Stomach (tissue), 19 donors: ENCODE measurements at places on chromosomes 16 and 17. TPM values are rescaled to one million over a fixed set of nuclear protein-coding genes. Genes with fewer than 3 reads are reported as not detected.

DNA sequence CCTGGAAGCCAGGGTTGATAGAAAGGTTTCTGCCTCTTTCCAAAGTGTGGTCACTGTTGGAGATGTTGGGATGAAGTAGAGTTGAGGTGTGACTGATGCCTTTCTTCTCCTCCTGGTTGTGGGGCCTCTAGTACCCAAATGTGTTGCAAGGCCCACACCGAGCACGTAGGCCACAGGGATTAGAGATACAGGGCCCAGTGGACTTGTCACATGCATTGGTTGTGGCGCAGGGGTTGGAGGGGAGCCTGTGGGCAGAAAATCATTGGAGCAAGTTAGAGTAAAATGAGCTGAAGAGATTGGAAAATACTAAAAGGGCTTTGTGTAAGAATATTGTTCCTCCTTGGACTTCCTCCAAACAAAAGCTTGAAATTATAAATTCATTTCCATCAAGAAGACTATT lies 4.6 kb downstream of the KRT33A start:
- H3K27ac ChIP-seq: no peak overlapping the region
- H3K4me3 ChIP-seq: no peak overlapping the region
- no peaks in the 10 kb centered on the region for H3K36me3 ChIP-seq
- no peaks in the 10 kb centered on the region for H3K27me3 ChIP-seq

PSMD12 gene
- total RNA-seq: 17.9 TPM

DNA sequence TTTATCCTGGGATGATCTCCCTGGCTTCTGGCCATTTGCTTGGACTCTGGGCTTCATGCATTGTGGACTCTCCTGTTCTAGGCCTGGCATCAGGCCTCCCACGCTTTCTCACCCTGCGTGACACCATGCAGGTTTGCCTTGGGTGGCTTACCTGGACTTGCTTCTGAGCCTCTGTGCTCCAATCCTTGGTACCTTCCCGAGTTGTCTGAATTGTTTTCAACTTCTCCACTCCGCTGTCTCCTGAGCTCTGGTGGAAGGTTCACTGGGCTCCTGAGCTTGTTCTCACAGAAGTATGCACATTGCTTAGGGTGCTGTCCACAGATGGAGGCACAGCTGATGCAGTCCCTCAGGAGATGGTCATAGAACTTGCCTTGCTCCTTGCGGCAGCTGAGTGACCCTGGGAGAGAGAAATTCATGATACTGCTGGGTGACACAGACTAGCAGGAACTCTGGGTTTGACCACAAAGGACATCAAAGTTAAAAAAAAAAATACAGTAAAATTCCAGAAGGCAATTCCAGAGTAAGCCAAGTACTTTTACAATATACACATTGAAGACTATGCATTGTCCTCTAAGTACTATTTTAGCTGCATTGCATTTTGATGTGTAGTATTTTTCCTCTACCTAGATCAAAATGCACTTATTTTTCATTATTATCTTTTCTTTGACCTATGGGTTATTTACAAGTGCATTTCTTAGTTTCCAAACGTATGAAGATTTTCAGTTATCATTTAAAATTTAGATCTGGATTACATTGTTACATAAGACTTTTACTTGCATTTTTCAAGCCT lies 23.1 kb downstream of the TNFRSF13B start:
- no peak overlapping the region for H3K4me3 ChIP-seq
- H3K36me3 ChIP-seq: no peaks in the 10 kb centered on the region
- H3K4me1 ChIP-seq: no peaks in the 10 kb centered on the region

MT1E gene
- total RNA-seq: 292 TPM

- H3K4me3 ChIP-seq: peak overlapping the region; percentile 96
- H3K36me3 ChIP-seq: peaks cover 27% of the 10 kb centered on the region
- peaks cover 19% of the 10 kb centered on the region for H3K4me1 ChIP-seq
- DNase-seq: peak; percentile 61
- H3K27me3 ChIP-seq: no peaks in the 10 kb centered on the region
These were observed 855 bp downstream of the TUFM start for GRCh38 chr16:28845293-28845692.

DNA sequence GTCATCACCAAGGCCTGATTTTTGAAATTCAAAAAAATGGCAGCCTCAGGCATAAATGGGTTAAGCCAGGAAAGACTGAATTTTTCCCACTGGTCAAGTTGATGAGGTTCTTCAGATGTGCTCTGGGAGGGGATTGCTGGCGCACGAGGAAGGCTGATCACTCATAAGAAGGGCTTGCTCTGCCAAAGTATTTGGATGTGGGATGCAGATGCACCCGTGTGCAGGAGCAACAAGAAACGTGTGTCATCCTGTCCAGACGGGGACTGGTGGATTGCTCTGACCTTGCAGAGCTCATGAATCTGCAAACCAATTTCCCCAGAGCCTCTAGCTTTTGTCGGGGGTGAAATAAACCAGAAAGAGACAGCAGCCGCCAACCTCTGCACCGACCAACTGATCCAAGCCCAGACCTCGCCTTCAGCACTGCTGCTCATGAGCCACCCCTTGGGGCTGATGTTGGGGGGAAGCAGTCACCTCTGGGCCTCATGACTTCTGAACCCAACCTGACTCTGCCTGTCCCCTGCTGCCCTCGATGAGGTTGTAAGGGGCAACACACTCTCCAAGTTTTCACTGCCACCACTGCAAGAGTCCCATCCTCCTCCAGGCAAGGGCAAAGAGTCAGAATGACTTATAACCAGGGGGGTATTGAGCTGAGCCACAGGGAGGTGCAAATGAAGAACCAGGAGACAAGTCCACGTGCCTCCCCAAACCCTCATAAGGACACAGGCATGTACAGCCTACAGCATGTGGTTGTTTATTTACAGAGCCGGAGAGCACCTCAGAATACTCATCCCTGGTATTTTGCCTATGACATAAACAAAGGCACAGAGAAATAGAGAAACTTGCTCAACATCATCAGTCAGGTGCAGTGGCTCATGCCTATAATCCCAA lies 452.0 kb downstream of the SOX9 start:
- H3K4me1 ChIP-seq: peaks cover 11% of the 10 kb centered on the region
- no peaks in the 10 kb centered on the region for H3K27me3 ChIP-seq
- no peak for DNase-seq
- no peaks in the 10 kb centered on the region for H3K36me3 ChIP-seq
- H3K4me3 ChIP-seq: no peak overlapping the region

TRPV3 gene
- total RNA-seq: under 0.01 TPM

- no peaks in the 10 kb centered on the region for H3K27me3 ChIP-seq
- no peaks in the 10 kb centered on the region for H3K4me1 ChIP-seq
- H3K27ac ChIP-seq: no peak overlapping the region
- DNase-seq: no peak
These were observed 1.4 kb downstream of the KRTAP2-4 start for GRCh38 chr17:41064301-41064700.

DNA sequence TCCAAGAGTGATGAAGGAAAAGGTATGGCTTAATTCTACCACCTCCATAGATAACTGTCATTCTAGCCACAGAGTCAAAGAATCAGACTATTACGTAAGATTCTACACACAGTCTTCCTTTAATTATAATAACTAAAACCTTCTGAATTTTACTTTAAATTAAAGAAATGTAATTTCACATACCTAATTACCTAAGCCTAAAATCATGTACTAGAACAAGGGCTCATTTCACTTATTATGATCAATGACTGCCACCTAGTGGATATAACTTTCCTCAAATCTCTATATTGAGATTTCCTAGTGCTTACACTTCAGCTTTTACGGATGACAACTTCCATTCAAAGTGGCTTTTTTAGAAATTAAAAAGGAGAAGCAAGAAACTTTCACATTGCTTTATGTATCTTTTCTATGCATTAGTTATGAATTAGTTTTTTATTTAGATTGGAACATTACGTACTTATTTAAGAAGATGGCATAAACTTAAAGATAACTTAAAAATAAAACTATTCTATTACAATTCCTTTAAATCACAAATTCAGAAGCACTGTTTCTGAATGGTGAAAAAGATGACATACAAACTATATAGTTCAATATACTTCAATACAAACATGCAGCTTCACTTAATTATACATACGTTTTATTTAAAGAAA lies 18.2 kb upstream of the ABCA10 start:
- peaks cover 19% of the 10 kb centered on the region for H3K36me3 ChIP-seq
- H3K27ac ChIP-seq: no peak overlapping the region
- H3K4me1 ChIP-seq: peaks cover 15% of the 10 kb centered on the region
- H3K27me3 ChIP-seq: no peaks in the 10 kb centered on the region
- H3K4me3 ChIP-seq: no peak overlapping the region

GRCh38 chr17:17231621-17232302 lies 5.2 kb downstream of the FLCN start:
- peaks cover 62% of the 10 kb centered on the region for H3K36me3 ChIP-seq
- H3K4me3 ChIP-seq: no peak overlapping the region
- DNase-seq: no peak
- no peak overlapping the region for H3K27ac ChIP-seq
- peaks cover 60% of the 10 kb centered on the region for H3K4me1 ChIP-seq

TBKBP1 gene
- total RNA-seq: 14.3 TPM

GRCh38 chr17:73524941-73525679 lies 119.1 kb downstream of the SDK2 start:
- no peak overlapping the region for H3K27ac ChIP-seq
- H3K4me3 ChIP-seq: no peak overlapping the region
- H3K36me3 ChIP-seq: no peaks in the 10 kb centered on the region
- no peak for DNase-seq

HAP1 gene
- 0.55 TPM for total RNA-seq

DNA sequence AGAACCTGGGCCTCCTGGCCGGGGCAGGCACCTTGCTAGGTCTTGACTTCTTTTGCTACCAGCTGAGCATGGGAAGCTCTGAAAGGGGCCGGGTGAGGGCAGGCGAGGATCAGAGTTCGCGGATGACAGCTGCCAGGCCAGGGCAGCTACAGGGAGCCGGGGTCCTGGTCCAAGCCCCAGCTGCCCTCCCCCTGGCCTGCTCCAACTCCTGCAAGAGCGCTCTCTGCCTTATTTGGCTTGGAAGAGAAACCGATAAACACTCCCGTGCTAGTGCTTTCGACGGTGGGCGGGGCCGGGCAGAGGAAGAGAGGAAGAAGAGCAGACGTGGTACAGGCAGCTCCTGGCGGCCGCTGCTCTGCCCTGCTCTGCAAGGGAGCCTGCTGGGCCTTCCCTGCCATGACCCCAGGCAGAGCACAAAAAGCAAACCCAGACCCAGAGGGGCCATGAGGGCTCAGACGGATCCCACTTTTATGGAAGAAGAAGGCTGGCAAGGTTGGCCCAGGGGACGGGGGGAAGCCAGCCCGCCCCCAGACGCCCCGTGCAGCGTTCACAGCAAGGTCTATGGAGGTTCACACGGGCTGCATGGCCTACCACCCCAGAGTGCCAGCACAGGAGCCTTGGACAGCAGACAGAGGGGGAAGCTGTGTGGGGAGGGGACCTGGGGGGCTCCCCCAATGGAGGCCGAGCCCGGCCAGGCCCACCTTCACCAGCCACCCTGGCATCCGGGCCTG lies 25.6 kb downstream of the PIEZO1 start:
- H3K4me3 ChIP-seq: no peak overlapping the region
- no peaks in the 10 kb centered on the region for H3K36me3 ChIP-seq
- peak; percentile 55 for DNase-seq
